ENCODE measurements at places on chromosomes 13 and 19.

DNA sequence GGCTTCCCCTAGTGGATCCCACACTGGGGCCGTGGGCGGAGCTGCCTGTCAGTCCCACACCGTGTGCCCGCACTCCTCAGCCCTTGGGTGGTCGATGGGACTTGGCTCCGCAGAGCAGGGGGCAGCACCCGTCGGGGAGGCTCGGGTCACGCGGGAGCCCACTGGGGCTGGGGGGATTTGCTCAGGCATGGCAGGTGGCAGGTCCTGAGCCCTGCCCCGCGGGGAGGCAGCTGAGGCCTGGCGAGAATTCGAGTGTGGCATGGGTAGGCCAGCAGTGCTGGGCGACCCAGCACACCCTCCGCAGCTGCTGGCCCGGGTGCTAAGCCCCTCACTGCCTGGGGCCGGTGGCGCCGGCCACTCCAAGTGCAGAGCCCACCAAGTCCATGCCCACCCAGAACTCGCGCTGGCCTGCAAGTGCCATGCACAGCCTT lies 481.7 kb upstream of the PRR20A start:
- no peak for DNase-seq

GRCh38 chr19:11699931-11700794 lies 38.6 kb downstream of the ZNF823 start:
- DNase-seq = peak; percentile 20

GRCh38 chr19:38862321-38863059 lies 12.7 kb upstream of the HNRNPL start:
- DNase-seq = peak; percentile 60

- DNase-seq = no peak
Measured at GRCh38 chr13:33191425-33192210, 93.9 kb downstream of the STARD13 start.

DNA sequence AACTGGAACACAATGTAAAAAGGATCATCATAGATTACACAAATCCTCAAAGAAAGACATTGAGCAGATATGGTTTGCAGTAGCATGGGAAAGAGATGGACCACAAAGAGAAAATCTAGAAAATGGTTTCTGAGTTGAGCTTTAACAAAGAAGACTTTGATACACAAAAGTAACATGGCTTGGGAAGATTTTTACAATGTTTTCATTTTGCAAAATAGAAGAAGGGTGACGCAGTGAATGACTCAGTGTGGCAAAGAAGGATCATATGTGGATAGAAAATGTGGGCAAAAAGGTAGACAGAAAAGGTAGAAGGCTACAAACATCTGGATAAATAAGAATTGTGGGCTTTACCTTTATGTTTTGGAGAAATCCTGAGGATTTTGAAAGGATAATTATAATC lies 1220.5 kb downstream of the PCDH17 start:
- no peak for DNase-seq

GRCh38 chr19:55173714-55174409 lies 6.2 kb downstream of the SYT5 start:
- peak; percentile 44 for DNase-seq

- no peak for DNase-seq
Measured at GRCh38 chr13:73631411-73631810, 502.8 kb downstream of the KLF12 start.

- peak; percentile 42 for DNase-seq
Measured at GRCh38 chr13:95660981-95661581, 15.9 kb upstream of the DNAJC3 start.

All from COR-L47 (cell line).